ENCODE measurements at places on chromosomes 3 and 15.

DNA sequence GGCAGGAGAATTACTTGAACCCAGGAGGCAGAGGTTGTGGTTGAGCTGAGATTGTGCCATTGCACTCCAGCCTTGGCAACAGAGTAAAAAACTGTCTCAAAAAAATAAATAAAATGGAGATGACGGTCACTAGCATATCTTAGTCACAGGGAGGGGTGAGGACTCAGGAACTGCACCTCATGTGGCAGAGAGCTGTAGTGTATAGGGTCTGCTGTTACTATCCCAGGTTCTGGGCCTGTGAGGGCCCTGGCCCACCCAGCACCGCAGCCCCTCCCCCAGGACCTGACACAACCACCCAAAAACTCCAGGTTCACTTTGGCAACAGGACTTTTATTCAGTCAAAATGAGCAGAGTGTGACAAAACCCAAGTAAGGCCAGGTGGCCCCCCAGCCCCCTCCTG is 22.3 kb downstream of the RNU5B-1 start:
- DNase-seq, result no peak

DNA sequence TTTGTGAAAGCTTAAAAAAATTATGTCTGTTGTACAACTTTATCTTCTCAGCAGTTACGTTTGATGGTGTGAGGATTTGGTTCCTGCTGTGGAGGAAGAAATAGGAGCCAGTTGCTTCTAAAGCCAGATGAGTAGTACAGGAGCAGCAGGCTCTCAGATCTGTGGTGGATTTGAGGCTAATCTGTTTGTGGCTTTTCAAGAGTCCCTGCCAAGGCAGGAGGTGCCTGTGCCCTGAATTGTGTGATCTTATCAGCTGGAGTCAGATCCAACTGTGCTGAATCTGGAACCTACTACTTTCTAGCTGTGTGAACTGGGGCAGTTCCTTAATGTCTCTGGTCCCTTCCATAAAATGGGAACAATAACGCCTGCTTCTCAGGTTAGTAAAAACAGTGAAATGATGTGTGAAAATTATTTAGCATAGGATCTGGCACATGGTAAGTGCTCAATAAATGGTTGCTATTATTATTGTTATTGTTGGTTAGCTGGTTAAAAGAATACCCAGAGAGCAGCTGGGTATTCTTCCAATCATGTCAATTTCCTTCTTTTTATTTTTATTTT is 7.7 kb downstream of the CLDN11 start:
- DNase-seq, result no peak

GRCh38 chr15:88385078-88385700 is 82.0 kb downstream of the MRPL46 start:
- no peak for DNase-seq

DNA sequence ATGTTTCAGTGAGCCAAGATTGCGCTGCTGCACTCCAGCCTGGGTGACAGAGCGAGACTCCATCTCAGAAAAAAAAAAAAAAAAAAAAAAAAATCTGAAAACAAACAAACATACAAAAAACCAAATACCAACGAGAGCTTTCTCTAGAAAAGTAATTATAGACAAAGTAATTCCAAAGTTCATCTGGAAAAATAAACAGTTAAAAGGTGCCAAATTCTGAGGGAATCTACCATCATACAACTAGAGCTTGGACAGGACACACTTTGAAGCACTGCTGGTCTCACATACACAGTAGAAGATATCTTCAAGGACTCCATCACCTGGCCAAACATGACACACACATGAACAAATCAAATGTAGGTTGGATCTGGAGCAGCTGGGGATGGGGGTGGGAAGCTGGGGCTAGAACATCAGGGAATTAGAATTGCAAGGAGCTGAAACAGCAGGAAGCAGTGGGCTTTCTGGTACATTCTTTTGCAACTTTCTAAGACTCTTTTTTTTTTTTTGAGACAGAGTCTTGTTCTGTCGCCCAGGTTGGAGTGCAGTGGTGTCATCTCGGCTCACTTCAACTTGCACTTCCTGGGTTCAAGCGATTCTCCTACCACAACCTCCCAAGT is 41.1 kb upstream of the CTSH start:
- no peak for DNase-seq

DNA sequence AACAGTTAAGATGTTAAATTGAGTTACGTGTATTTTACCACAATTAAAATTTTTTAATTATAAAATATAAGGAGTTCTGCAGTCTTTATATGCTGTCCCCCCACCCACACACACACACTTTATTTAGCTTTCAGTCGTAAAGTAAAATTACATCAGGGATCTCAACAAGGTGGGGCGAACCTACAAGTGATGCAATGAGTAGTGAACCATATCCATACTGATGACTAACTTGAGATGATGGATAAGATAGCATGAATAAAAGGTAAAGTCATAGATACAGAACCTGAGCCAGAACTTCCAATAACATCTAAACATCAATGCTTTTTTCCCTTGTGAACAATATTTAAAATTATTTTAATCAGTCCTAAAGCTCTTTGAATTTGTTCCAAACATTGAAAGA is 77.2 kb downstream of the VPS13C start:
- no peak for DNase-seq

DNA sequence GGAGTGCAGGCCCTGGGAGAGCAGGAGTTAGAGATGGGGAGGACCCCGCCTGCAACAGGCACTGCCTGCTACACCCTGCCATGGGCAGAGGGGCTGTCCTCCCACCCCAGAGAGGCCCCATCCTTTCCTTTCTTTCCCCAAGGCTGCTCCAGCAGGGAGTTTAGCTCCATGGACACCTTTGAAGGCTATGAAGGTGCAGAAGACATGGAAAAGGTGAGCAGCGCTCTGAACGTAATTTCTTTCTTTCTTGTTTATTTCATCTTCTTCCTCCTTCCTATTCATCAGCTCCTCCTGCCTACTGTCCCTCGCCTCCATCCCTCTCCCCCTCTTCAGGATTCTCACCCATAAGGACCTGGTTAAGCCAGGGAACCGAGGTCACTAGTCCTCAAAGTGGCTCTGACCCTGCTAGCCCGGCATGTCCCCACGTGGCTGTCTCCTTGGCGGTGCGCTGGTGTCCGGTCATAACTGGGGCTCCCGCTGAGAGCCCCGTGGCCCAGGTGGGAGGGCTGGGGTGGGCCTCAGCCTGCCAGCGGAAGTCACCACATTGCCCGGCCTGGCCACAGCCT is 16.0 kb upstream of the ADIPOQ start:
- no peak for DNase-seq

Measured in DMS 273 treated with DMSO at 0.1 percent for 48 hours (cell line).